COR-L47 (cell line): ENCODE measurements at places on chromosomes 2 and 18.
A peak's percentile ranks its signal among the peaks of the same experiment; 100 is the strongest.

- DNase-seq: no peak
Measured at GRCh38 chr2:74089816-74090745, 57.6 kb downstream of the BOLA3 start.

DNA sequence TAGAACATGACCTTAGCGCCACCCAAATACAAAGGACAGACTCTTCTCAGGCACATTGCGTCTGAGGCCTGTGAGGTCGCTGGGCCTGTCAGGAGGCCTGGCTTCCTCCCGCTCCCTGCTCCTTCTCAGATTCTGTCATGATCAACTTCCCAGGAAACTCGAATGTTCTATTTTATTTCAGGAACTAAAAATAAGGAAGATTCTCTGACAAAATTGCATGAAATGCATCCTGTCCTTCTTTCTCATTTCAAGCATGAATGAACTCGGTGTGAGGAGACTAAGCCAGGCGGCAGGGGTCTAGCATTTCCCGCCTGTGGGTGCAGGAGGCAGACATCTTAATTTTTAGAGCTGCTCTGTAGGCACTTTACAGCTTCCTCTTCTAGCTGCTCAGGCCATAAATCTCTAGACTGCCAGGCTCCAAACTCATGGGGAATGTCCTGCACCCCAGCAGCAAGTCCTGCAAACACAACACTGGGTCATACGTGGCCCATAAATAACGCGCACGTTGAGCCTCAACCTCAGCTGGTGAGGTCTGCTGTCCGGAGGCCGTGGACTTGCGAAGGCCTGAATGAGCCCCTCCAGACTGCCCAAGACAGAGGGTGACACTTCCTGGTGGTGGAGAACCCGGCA, 109.7 kb upstream of the ZNF236 start:
- DNase-seq: no peak

GRCh38 chr2:6872394-6872793, 5.2 kb upstream of the RSAD2 start:
- no peak for DNase-seq

DNA sequence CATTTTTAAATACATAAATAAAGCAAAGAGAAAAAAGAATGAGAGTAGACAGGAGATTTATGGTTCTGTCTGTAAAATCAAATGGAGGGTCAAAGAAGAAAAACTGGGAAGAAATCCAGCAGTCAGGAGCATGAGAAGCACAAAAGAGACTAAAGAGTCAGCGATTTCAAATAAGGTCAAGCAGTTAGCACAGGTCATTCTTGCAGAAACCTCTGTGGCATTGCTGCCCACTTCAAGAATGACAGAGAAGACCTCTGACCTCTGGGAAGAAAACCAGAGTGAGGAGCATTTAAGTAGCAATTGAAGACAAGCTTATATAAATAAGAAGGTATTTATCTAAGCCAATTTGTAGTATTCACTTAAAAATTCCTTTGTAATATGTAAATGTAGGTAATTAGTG, 172.0 kb upstream of the SPOPL start:
- no peak for DNase-seq

GRCh38 chr2:109448946-109449788, 164.6 kb downstream of the SEPTIN10 start:
- DNase-seq: no peak

- no peak for DNase-seq
Measured at GRCh38 chr2:225532096-225532495, 132.6 kb downstream of the NYAP2 start.

DNA sequence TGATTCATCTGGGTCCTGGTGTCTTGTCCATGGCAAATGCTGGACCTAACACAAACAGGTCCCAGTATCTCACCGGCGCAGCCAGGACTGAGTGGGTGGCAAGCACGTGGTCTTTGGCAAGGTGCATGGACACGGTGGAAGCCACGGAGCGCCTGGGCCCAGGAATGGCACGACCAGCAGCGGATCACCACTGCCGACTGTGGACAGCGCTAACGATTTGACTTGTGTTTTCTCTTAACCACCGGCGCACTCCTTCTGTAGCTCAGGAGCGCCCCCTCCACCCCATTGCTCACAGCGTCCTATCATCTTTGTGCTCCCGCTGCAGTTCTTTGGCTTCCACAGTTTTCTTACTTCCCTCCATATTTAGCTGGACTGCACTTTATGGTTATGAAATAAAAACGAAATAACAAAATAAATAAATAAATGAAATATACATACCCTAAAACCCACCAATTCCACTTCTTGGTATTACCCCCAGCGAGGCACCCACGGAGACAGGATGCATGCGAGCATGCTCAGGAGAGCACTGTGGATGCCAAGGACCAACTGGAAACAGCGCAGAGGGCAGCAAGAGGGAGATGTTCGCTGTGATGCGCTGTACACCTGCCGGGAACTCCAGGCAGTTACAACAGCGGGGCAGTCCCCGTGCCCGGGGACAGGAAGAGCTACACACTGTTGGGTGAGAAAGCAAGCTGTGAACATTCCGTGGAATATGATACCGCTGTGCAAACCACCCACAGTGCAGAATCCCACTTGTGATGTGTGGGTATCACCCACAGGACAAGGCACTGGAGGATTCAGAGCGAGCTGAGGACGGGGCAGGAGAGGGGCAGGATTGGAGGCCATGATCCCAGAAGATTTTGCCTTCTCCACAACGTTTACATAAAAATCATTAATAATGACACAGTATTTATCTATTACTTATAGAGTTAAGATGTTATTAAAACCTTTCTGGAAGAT, 7.0 kb upstream of the CIDEA start:
- DNase-seq: no peak

GRCh38 chr18:79684283-79684631, 4.7 kb downstream of the CTDP1 start:
- no peak for DNase-seq

DNA sequence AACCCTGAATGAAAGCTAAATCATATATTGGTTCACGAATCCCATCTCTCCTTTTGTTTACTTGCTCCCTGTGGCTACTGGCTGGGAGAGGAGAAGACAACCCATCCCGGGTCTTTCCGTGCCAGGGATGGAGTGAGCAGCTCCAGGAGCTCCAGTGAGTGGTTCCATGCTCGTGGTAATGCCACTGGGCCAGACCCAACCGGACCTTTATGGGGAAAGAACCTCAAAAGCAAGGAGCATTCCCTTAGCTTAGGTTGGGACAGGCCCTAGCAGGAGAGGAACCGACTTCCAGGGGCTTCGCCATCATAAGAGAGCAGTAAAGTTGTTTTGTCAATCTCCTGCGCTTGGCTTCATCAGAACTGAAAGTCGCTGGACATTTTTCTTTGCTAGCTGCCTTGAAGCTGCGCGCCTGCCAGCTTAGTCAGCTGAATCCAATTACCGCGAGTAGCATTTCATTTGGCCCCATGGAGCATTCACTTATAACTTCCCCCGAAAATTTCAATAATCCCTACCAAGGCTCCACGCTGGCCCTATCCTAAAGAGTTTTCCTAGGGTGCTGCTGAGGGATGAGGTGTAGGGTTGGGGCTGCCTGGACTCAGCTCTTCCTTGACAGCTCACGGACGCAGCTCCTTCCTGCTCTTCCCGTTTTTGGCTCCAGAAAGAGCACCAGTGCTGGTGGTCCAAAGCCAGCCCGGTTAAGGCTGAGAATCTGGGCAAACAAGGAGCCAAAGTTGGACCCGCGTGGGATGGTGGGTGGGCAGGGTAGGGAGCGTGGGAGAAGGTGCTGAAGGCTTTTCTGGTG, 4.9 kb downstream of the HOXD3 start:
- no peak for DNase-seq

DNA sequence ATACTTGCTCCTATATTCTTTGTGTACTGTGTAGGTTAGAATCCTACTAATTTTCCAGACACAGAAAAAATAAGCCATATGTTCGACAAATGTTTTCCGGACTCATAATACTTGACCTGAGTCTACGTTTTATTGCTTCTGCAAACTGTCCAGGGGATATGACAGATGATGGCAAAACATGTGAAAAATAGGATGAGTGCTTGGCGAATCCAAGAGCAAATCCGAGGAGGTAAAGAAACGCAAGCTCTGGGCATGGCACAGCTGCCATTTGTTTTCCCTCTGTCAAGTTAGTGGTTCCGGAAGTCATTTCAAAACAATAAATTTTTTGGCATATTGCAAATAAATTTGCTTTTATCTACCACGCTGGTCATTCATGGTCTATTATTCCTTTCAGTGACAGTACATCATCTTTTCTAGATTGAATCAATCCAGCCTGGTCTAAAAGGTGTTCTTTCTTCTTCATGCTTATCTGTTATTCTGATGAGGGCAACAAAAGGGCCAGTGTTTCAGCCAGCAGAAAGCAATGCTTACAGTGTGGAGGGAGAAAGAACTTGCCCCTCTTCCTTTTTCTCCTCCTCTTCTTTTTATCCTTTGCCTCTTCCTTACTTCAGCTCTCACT, 476.1 kb upstream of the SOX11 start:
- no peak for DNase-seq

DNA sequence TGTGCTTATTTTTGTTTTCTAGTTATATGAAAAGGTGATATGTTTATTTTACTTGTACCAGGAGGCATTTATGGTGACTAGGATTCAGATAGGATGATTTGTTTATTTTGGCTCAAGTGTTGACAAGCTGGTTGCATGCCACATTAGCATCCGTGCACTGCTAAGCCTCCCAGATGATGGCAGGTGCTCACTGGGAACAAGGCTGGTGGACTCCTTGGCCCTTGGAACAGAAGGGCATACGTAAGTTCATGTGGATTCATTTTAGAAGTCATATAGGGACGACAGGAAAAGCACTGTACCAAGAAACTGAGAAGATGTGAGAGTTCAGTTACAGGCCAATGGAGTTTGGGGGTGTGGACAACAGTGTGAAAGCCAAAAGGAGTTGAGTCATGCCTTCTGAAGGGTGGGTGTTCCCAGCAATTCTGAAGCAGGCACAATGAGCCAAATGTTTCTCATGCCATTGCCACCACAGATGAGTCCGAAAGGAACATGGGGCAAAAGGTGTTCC, 166.2 kb downstream of the PHLPP1 start:
- DNase-seq: peak; percentile 68

- no peak for DNase-seq
Measured at GRCh38 chr18:463827-464541, 36.5 kb downstream of the COLEC12 start.

DNA sequence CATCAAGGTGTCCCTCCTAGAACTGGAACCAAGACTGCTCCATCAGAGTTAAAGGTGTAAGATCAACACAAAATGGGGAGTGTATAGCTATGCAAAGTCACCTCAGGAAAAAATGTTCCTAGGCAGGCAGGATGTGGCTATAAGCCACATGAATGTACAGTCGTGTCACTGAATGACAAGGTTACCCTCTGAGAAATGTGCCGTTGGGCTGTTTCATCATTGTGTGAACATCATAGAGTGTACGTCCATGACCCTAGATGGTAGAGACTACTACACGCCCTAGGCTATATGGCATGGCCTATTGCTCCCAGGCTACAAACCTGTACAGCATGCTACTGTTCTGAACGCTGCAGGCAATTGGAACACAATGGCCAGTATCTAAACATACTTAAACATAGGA, 24.5 kb downstream of the TYMS start:
- DNase-seq: no peak

DNA sequence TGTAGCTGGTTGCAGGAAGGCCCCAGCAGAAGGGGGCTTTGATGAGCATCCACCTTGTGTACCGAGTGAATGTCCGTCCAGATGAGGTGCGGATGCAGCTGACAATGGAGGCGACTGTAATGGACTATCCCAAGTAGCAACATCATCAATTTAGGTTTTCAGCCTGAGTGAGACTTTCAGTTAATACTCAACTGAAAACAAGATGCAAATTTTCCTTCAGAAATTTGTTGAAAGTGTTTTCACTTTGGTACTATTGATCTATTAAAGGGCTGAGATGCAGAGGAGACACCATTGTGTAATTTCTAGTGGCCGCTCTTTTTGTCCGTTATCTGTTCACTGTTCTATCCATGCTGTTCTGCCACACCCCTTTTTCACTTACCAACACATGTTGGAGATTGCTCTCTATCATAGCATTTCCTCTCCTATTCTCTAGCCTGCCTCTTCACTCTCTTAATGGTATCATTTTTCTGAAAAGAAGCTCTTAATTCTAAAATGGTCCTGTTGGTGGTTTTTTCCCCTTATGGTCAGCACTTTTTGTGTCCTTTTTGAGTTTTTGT, 12.0 kb upstream of the CASP8 start:
- no peak for DNase-seq

GRCh38 chr2:201937343-201937742, 96.3 kb upstream of the FZD7 start:
- no peak for DNase-seq

DNA sequence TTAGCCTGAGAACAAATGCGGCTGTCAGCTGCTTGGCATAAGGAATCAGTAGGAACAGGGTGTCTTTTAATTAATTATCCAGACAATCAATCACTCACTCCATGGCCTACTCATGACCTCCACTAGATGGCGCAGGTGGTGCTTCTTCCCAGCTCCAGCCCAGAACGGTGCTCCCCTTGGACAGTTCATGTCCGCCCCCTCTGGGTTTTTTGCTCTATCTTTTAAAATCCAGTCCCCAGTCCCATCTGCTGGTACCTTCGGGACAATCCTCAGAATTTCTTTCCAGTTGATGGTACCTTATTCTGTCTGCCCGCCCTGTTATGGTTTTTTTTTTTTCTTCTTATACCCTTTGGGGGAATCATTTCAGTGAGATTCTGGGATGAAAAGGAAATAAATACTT, 99.8 kb downstream of the CACNB4 start:
- DNase-seq: peak; percentile 39

DNA sequence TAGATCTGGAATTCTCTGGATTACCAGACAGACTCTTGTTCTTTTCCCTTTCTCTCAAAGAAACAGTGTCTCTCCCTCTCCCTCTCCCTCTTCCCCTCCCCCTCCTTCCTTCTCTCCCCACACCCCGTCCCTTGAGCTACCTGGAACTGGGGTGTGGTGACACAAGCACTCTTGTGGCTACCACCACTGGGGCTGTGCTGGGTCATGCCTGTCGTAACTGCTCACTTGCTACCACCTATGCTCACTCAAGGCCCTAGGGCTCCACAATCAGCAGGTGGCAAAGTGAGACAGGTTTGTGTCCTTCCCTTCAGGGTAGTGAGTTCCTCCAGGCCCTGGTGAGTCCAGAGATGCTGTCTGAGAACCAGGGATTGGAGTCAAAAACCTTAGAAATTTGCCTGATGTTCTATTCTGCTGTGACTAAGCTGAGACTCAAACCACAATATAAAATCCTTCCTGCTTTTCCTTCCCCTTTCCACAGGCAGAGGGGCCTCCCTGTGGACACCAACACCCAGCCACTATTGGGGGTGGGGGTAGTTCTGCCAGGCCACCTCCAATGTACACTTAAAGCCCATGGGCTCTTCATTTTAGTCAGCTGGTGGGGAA, 70.8 kb downstream of the OXER1 start:
- no peak for DNase-seq

- no peak for DNase-seq
Measured at GRCh38 chr18:39241534-39241933, 1675.9 kb upstream of the CELF4 start.

- no peak for DNase-seq
Measured at GRCh38 chr2:96839293-96839874, 4.4 kb downstream of the ANKRD23 start.

- DNase-seq: no peak
Measured at GRCh38 chr2:30230497-30231211, 680 bp upstream of the LBH start.
